ENCODE measurements at places on chromosomes 13 and 19. TPM values are rescaled to one million over a fixed set of nuclear protein-coding genes. Genes with fewer than 3 reads are reported as not detected.

GRCh38 chr19:46728208-46728607, 11.3 kb upstream of the PRKD2 start:
- peak overlapping the region; percentile 15 for H3K4me3 ChIP-seq
- no peaks in the 10 kb centered on the region for H3K27me3 ChIP-seq
- peaks cover 2% of the 10 kb centered on the region for H3K36me3 ChIP-seq

The MYO16 gene
- total RNA-seq = 0.30 TPM

- no peaks in the 10 kb centered on the region for H3K27me3 ChIP-seq
- no peak overlapping the region for H3K4me3 ChIP-seq
- H3K27ac ChIP-seq = no peak overlapping the region
Observed at GRCh38 chr19:41997851-41998229, 3.8 kb upstream of the ATP1A3 start.

GRCh38 chr19:14672188-14672872, 2.3 kb downstream of the ADGRE3 start:
- H3K27me3 ChIP-seq = peaks cover 18% of the 10 kb centered on the region
- no peak for DNase-seq
- H3K4me3 ChIP-seq = no peak overlapping the region
- H3K27ac ChIP-seq = no peak overlapping the region

DNA sequence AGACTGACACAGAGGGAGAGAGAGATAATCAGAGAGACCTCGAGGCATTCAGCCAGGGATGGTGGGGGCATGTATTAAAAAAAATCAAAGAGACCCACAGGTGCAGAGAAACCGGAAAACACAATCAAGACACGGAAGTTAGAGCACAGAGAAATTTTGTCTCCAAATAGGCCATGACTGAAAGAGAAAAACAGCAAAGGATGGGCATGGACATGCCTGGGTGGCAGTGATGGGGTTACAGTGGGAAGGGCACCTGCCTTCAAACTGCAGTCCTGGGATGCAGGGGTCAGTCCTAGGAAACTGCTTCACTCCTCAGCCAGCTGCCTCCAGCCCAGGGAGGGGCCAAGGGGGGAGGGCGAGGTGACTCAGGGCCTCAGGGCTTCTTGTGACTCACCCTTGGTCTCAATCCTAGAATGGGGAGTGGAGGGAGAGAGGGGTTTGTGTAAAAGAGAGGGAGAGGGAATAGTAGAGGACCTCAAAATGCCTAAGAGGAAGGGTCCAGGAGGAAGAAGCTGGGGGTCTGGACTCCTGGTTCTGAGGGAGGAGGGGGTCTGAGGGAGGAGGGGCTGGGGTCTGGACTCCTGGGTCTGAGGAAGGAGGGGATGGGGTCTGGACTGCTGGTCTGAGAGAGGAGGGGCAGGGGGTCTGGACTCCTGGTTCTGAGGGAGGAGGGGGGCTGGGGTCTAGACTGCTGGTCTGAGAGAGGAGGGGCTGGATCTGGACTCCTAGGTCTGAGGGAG, 3.6 kb upstream of the KCNN4 start:
- H3K36me3 ChIP-seq = no peaks in the 10 kb centered on the region
- H3K4me3 ChIP-seq = no peak overlapping the region
- peak; percentile 65 for DNase-seq
- no peak overlapping the region for H3K27ac ChIP-seq
- H3K27me3 ChIP-seq = no peaks in the 10 kb centered on the region
- H3K4me1 ChIP-seq = no peaks in the 10 kb centered on the region

DNA sequence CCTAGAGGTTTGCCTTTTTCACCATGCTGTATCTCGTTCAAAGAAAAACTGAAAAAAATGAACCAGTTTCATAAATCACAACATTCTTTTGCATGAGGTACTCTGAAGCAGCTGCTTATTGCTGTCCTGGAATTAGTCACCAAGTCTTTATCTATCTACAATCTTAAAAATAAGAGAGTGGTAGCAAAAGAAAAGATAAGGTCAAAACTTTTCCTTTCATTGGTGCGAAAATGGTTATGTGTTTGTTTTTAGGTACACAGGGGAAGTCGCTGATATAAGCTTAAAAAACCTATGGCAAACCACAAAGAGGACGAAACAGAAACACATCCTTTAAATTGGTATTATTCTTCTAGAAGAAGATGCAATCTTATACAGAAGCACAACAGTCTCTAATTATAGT, 20.7 kb downstream of the OBI1 start:
- H3K27ac ChIP-seq = no peak overlapping the region
- no peak overlapping the region for H3K4me3 ChIP-seq
- no peak for DNase-seq
- no peaks in the 10 kb centered on the region for H3K4me1 ChIP-seq
- peaks cover 78% of the 10 kb centered on the region for H3K36me3 ChIP-seq

DNA sequence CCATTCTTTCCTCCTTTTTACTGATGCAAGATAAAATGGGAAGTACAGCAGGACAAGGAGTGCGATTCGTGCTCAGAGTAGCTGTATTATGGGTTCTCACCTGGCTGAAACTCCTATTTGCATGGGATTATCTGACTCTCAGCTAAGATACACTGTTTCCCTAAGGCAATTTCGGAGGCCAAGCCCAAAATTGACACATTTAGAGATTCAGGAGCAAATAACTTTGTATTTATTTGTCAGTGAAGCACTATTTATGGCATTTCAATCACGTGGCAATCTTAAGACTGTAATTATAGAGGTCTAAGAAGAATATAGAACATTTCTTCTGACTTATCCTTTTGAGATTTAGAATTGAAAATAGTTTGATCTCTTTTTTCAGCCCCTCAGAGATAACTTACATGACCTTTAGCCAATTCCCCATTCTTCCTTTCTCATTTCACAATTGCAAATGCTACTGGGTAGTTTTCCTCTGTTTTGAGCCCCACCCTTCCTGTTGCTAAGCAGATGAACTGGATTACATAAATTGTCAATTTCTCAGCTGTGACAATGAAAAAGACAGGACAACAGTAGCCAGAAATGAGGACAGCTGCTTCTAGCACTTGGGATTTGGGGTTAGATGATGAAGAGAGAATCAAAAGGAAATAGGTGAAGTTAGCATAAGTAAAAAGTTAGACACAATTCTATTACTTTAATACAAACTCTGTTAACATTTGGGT, 122.7 kb upstream of the FRY start:
- H3K27me3 ChIP-seq = no peaks in the 10 kb centered on the region
- H3K4me3 ChIP-seq = no peak overlapping the region
- H3K36me3 ChIP-seq = no peaks in the 10 kb centered on the region
- peaks cover 12% of the 10 kb centered on the region for H3K4me1 ChIP-seq
- H3K27ac ChIP-seq = no peak overlapping the region

GRCh38 chr13:84032116-84032515, 149.8 kb upstream of the SLITRK1 start:
- H3K27ac ChIP-seq = no peak overlapping the region
- H3K27me3 ChIP-seq = no peaks in the 10 kb centered on the region
- no peaks in the 10 kb centered on the region for H3K36me3 ChIP-seq
- H3K4me3 ChIP-seq = no peak overlapping the region
- no peaks in the 10 kb centered on the region for H3K4me1 ChIP-seq

The C19orf33 gene
- total RNA-seq = not detected

- peak; percentile 76 for DNase-seq
- H3K27ac ChIP-seq = peak within 1 kb of the TSS; percentile 89
- H3K4me3 ChIP-seq = peak within 1 kb of the TSS; percentile 87
- H3K4me1 ChIP-seq = peaks cover 7% of the 10 kb centered on the region
Observed at GRCh38 chr19:37506387-37507166, at the start of gene ZNF793. TSS of gene ZNF793 (plus strand) at chr19:37506939. CDS start at chr19:37523440, 16,501 bp downstream.

DNA sequence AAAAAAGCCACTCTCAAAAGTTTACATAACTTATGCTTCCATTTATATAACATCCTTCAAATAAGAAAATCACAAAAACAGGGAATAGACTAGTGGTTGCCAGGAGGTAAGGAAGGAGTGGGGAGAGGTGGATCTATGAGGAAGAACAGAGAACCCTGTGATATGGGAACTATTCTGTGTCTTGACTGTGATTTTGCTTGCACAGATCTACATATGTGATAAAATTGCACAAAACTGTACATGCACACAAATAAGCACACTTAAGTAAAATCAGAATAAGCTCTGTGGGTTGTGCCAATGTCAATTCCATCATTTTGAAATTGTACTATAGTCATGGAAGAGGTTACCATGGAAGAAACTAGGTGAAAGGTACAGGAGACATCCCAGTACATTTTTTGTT, 121.6 kb upstream of the SGCG start:
- H3K27ac ChIP-seq = no peak overlapping the region
- H3K27me3 ChIP-seq = no peaks in the 10 kb centered on the region
- H3K36me3 ChIP-seq = no peaks in the 10 kb centered on the region
- DNase-seq = no peak
- no peaks in the 10 kb centered on the region for H3K4me1 ChIP-seq

GRCh38 chr13:78020861-78021260, 102.2 kb upstream of the EDNRB start:
- H3K4me1 ChIP-seq = no peaks in the 10 kb centered on the region
- peak; percentile 44 for DNase-seq
- no peaks in the 10 kb centered on the region for H3K36me3 ChIP-seq

GRCh38 chr13:72255908-72256307, 388.9 kb upstream of the DACH1 start:
- H3K27ac ChIP-seq = no peak overlapping the region
- no peaks in the 10 kb centered on the region for H3K27me3 ChIP-seq

- no peaks in the 10 kb centered on the region for H3K27me3 ChIP-seq
- no peak overlapping the region for H3K27ac ChIP-seq
- no peaks in the 10 kb centered on the region for H3K4me1 ChIP-seq
- no peaks in the 10 kb centered on the region for H3K36me3 ChIP-seq
Observed at GRCh38 chr13:50643060-50643459, 200.4 kb downstream of the DLEU7 start.

DNA sequence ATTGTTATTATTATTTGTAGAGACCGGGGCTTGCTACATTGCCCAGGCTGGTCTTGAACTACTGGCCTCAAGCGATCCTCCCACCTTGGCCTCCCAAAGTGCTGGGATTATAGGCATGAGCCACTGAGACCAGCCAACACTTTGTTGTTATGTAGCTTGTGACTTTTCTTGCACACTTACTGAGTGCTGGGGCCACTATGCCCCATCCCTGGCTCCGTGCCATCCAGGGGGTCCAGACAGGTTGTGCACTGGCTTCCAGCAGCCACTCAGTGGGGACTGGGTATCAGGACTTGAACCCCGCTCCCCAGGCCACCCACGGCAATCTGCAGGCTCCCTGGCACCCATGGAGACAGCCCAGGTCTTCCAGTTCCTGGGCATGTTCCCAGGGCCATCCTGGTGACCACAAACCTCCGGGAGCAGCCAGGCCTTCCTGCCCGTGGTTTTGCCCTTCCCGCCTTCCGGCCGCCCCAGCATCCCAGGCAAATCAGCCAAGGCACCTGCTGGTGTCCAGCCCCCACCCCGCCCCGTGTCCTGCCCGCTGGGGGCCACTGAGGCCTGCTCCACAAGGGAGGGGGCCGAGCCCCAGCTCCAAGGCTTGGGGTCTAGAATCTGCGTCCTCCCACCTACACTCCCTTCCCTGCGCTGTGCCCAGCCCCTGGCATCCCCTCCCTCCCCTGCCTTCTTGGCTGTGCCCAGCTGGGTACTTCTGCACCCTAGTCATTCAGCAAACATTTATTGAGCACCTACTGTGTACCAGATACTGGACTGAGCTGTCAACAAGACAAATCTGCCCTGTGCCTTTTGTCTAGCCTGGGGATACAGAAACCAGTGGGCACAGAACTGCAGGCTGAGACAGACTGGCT, 23.7 kb upstream of the SEMA6B start:
- peaks cover 7% of the 10 kb centered on the region for H3K4me1 ChIP-seq
- no peak overlapping the region for H3K27ac ChIP-seq
- no peak overlapping the region for H3K4me3 ChIP-seq
- no peak for DNase-seq
- no peaks in the 10 kb centered on the region for H3K27me3 ChIP-seq
- no peaks in the 10 kb centered on the region for H3K36me3 ChIP-seq

The SHC2 gene
- total RNA-seq = 5.4 TPM

GRCh38 chr13:73194310-73194709, 135.5 kb downstream of the KLF5 start:
- no peak overlapping the region for H3K27ac ChIP-seq
- no peaks in the 10 kb centered on the region for H3K36me3 ChIP-seq
- no peaks in the 10 kb centered on the region for H3K27me3 ChIP-seq
- DNase-seq = no peak
- no peak overlapping the region for H3K4me3 ChIP-seq

GRCh38 chr19:52621376-52621775, 16.8 kb downstream of the ZNF83 start:
- H3K27ac ChIP-seq = no peak overlapping the region
- no peaks in the 10 kb centered on the region for H3K4me1 ChIP-seq
- H3K27me3 ChIP-seq = no peaks in the 10 kb centered on the region
- peaks cover 4% of the 10 kb centered on the region for H3K36me3 ChIP-seq
- no peak overlapping the region for H3K4me3 ChIP-seq

DNA sequence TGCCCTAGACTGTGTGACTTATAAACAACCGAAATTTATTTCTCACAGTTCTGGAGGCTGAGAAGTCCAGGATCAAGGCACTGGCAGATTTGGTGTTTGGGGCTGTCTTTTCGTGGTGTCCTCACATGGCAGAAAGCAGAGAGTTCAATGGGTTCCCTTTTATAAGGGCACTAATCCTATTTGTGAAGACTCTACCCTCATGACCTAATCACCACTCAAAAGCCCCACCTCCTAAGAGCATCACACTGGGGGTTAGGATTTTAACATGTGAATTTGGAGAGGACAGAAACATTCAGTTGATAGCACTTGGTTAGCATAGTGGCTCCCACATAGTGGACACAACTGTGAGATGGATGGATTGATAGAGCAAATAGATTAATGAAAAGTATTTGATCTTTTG, 21.5 kb upstream of the GPR18 start:
- H3K27me3 ChIP-seq = no peaks in the 10 kb centered on the region
- no peak for DNase-seq
- peaks cover 40% of the 10 kb centered on the region for H3K4me1 ChIP-seq
- H3K27ac ChIP-seq = no peak overlapping the region
- no peak overlapping the region for H3K4me3 ChIP-seq

DNA sequence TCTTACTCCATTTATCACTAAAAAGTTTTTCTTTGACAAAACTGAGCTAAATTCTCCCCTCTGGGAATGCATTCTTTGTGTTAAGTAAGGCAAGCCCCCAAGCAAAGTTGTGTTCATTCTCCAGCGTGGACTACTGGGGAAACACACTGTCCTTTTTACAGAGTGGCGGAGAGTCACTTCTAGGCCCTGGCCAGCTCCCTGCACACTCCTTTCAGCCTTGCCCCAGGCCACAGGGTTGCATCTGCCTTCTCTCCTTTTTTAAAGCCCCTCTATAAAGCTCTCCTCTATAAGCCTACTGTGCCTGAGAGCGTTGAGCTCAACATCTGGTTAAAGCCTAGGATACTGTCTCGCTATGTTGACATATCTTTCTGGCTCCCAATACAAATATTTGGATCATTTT, 803.4 kb downstream of the PCDH17 start:
- no peak overlapping the region for H3K4me3 ChIP-seq
- DNase-seq = no peak
- no peak overlapping the region for H3K27ac ChIP-seq

GRCh38 chr19:50969413-50969760, at the start of gene KLK6:
TSS of gene KLK6 (minus strand) at chr19:50969591. CDS start at chr19:50968104, 1,487 bp downstream.
- no peak within 1 kb of the TSS for H3K27ac ChIP-seq
- H3K4me3 ChIP-seq = no peak within 1 kb of the TSS
- H3K36me3 ChIP-seq = no peaks in the 10 kb centered on the region
- no peaks in the 10 kb centered on the region for H3K4me1 ChIP-seq
- no peaks in the 10 kb centered on the region for H3K27me3 ChIP-seq

All from psoas muscle (tissue), 8 donors.